Anterior cingulate cortex (tissue), 58 donors: ENCODE measurements at places on chromosomes 11 and 22.
A peak's percentile ranks its signal among the peaks of the same experiment; 100 is the strongest.

DNA sequence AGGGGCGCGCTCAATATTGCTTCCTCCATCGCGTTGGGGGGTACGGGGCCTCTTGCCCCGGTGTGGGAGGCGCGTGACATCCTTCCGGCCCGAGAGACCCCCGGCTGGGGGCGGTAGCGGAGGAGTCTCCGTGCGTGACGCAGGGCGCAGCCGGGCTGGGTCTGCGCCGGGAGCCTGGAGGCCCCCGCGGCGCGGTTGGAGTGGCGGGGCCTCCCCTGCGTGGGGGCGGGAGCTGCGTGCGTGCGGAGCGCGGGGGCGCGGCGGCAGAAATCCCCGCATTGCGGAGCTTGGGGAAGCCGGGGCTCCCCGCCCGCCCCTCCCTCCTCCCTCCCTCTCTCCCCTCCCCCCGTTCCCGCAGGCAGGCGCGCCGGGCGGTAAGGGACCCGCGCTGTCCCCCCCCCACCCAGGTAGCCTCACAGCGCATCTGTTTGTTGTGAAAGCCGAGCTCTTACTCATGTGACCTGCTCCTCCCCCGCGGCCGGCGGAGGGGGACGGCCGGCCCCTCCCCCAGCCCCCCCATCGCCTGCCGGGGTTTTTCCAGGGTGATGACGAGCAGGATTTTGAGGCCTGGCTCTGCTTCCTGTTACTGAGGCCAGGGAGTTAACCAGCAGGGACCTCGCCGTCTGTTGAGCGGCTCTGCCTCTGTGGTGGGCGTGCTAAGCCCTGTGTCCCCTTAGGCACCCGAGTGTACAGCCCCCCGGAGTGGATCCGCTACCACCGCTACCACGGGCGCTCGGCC lies 1.6 kb downstream of the PIM3 start:
- DNase-seq = no peak

- no peak for DNase-seq
These were observed 30.5 kb downstream of the CTNND1 start for GRCh38 chr11:57792060-57792541.

- DNase-seq = no peak
These were observed 701 bp downstream of the TMEM216 start for GRCh38 chr11:61392981-61393595.

- no peak for DNase-seq
These were observed 782.9 kb upstream of the API5 start for GRCh38 chr11:42528911-42529310.

DNA sequence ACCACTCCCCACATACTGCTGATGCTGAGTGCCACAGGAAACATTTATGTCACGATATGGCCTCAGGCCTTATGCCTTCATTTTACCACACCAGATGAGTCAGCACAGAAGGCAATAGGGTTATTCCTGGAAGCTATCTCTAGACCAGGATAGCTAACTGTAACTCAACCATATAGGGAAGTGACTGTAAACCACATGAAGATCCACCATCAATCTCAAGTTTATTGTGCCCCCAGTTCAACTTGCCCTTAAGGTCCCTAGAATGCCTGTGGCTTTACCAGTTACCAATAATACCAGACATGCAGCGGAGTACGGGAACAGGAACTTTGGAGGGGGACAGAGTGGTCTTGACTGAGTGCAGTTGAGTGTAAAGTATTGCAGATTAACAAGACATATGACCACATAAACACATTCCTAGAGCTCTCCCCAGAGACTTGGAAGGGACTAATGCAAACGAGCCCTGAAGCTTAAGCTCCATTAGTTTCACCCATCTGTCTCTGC lies 180.9 kb downstream of the KIF18A start:
- DNase-seq = no peak

DNA sequence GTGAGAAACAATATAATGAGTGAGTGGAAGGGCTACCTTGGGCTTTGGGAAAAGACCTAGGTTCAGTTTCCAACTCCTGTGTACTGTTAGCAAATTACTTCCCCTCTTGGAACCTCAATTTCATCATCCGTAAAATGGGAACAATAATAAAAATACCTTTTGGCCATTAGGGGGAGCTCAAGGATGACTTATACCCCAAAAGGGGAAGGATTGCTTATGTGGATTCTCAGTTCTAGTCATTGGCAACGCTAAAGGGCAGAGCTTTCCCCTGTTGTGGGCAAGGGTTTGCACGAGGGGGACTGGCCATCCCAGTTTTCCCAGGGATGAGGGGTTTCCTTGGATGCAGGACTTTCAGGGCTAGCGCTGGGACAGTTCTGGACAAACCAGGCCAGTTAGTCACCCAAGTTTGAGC lies 3.1 kb upstream of the COMMD9 start:
- no peak for DNase-seq

- DNase-seq = no peak
These were observed 12.3 kb downstream of the PKNOX2 start for GRCh38 chr11:125176866-125177265.

- no peak for DNase-seq
These were observed 7.1 kb upstream of the ADORA2A start for GRCh38 chr22:24420072-24420976.

- DNase-seq = no peak
These were observed 6.6 kb downstream of the TCN1 start for GRCh38 chr11:59859673-59860072.

DNA sequence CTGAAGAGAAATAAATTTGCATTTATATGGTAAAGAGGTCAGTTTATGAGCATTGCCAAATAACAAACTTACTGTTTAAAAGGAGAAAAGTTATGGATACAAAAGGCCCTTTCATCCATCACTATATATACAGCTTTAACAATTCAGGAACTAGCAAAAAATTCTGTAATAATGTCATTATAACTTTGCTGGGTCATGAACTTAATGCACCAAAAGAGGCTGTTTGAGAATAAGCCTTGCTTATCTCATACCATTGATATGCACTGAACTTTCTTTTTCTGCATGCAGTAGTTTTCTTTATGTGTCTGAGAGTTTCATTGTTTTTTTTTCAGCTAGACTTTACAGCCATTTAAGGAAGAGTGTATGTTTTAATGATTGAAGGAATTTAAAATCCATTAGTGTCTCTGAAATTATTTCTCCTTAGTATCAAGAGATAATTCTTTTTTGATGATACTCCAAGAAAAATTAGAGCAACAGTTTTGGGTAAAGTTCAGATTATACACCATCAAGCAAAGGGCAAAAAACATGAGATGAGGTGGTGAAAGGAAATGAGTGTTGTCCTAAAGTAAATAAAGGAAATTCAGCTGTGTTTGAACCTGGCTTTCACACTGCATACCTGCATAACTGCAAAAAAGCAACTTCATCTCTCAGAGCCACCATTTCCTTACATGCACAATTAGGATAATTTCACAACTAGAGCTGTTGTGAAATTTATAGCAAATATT lies 188.2 kb upstream of the ANO3 start:
- DNase-seq = no peak

DNA sequence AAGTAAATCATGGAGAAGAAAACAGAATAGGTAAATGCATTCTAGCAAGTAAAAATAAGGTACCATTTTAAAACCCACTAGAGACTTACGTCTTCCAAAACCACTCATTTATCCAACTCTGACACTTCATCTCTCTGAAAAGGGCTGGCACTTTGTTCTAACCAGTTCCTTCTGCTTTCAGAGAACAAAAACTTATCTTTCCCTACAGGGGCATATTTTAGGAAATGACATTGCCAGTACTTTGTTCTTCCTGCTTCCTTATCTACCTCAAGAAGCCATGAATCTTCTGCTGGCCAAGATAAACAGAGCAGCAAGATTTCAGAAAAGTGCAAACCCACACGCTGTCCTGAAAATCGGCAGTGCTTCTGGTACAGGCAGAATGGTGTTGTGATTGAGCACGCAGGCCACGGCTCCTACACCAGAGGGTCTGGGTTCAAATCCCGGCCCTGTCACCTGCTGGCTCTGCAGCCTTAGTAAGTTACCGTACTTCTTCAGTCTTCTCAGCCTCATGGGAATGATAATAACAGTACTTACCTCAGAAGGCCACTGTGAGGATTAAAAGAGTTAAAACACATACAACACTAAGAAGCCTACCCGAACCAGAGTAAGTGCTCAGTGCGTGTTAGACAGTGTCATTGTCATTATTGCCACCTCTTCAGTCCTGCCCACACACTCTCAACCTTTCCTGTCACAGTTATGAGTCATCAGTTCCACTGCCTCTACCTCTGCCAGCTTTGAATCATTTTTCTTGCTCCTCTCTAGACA lies 11.0 kb downstream of the MPZL3 start:
- no peak for DNase-seq

DNA sequence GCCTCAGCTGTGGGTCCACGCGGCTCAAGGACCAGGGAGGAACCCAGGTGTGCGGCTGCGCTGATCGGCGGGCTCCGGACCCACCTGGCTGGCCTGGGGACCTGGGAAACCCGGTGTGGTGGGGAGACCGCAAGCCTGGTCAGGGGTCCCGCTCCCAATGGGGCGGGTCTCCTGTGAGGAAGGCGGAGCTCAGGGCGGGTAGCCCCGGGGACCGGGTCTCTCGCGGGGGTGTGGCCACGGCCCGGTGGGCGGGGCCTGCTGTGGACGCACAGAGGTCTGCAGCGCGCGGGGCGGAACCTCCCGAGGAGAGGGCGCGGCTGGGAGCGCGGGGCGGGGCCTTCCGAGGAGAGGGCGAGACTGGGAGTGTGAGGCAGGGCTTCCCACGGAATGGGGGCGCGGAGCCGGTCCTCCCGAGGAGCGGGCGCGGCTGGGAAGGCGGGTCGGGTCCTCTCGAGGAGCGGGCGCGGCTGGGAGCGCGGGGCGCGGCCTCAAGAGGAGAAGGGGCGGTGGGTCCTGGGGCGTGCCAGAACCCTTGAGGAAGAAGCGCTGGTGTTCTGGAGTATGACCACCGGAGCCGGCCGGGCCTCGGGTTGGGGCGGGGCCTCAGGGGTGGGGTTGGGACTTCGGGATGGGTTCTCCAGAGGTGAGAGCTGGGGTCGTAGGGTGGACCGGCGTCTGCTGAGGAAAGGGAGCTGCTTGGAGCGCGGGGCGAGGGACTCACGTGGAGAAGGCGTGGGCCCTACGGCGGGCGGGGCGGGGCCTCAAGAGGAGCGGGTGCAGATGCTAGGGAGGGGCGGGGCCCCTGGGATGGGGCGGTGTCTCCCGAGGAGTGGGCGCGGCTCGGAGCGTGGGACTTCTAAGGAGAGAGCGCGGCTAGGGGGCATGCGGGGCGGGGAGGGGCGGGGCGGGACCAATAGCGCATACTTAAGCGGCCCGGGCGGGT lies 20.8 kb downstream of the DGCR6L start:
- DNase-seq = peak; percentile 7

GRCh38 chr11:45590743-45591142 lies 74.7 kb downstream of the CHST1 start:
- DNase-seq = peak; percentile 32

- DNase-seq = no peak
These were observed 12.5 kb downstream of the MTMR2 start for GRCh38 chr11:95911369-95911759.

GRCh38 chr11:77865805-77866204 lies 44.9 kb downstream of the AAMDC start:
- no peak for DNase-seq

GRCh38 chr11:15640318-15640717 lies 525.6 kb downstream of the INSC start:
- no peak for DNase-seq

DNA sequence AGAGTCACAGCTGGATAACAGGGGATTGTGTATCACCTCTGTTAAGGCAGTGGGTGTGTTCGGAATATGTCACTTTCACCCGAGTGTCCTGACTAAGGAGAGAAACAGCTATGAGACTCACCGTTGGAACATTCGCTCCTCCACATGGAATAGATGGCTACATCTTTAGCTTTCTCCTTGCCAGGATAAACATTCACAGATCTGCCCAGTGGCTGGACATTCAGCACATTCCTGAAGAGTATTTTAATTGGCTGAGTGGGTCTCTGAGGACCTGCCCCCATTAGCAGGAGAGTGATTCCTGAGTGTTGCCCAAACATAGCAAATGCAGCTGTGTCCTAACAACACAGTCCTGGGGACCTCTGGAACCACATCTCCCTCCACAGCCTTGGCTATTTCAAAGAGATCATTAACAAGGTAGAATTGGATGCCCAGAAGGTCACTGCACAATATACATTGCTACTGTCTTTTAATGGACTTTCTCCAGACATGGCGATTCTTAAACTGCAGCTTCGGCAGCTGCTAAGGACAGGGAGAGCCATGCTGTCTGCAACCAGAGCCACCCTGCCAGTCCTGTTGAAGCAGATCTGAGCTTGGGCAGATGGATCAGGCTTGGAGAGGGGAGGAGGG lies 435.0 kb upstream of the CADM1 start:
- no peak for DNase-seq

- no peak for DNase-seq
These were observed 20.9 kb downstream of the BDNF start for GRCh38 chr11:27679136-27680015.

DNA sequence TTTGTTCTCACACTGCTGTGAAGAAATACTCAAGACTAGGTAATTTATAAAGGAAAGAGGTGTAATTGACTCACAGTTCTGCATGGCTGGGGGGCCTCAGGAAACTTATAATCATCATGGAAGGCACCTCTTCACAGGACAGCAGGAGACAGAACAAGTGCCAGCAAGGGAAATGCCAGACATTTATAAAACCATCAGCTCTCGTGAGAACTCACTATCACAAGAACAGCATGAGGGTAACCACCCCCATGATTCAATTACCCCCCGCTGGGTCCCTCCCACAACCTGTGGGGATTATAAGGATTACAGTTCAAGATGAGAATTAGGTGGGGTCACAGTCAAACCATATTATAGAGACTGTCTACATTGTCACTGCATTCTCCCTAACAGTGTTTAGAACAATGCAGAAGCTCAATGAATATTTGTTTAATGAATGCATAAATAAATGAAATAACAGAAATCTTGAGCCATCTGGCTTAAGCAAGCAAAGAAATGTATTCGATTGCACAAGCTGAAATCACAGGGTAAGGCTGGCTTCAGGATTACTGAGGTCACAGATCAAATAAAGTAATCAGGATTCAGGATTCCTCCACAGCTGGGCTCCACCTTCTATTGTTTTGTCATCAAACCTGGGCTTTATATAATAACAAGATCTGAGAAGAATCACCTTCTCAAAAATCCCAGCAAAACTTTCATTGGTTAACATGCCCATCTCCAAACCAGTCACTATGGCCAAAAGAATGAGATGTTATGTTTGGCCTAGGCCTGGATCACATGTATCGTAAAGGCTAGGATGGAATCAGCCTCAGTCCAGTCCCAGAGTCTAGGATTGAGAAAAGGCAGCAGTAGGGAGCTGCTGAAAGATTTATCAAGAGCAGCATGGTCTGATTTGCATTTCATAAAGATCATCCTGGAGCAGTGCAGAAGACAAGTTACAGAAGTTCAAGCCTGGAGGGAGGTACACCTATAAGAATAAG lies 137.8 kb upstream of the UBASH3B start:
- DNase-seq = no peak

GRCh38 chr11:58845386-58845785 lies 882 bp upstream of the GLYATL2 start:
- no peak for DNase-seq

- no peak for DNase-seq
These were observed 17.5 kb upstream of the ACCSL start for GRCh38 chr11:44029977-44030911.

GRCh38 chr11:106047631-106048030 lies 25.6 kb upstream of the MSANTD4 start:
- DNase-seq = no peak

DNA sequence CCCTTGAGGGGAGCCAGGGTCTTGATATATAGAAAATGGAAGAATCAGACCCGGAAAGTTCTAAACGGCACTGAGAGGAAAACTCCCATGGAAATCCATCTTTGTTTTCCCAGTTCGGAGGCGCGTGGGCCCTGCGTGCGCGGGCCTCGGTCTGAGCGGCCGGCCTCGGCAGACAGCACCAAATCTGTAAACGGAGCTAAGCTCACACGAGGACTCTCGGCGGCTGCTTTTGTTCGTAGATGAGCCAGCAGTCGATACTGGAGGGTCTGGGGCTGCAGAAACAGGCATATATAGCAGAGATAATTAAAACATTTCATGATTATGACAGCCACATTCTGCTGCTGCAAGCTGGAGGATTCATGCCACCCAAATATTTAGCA lies 68.5 kb upstream of the PPARA start:
- DNase-seq = peak; percentile 28
